RWPE2 (cell line): ENCODE measurements at places on chromosomes 12 and 14.
A peak's percentile ranks its signal among the peaks of the same experiment; 100 is the strongest.

DNA sequence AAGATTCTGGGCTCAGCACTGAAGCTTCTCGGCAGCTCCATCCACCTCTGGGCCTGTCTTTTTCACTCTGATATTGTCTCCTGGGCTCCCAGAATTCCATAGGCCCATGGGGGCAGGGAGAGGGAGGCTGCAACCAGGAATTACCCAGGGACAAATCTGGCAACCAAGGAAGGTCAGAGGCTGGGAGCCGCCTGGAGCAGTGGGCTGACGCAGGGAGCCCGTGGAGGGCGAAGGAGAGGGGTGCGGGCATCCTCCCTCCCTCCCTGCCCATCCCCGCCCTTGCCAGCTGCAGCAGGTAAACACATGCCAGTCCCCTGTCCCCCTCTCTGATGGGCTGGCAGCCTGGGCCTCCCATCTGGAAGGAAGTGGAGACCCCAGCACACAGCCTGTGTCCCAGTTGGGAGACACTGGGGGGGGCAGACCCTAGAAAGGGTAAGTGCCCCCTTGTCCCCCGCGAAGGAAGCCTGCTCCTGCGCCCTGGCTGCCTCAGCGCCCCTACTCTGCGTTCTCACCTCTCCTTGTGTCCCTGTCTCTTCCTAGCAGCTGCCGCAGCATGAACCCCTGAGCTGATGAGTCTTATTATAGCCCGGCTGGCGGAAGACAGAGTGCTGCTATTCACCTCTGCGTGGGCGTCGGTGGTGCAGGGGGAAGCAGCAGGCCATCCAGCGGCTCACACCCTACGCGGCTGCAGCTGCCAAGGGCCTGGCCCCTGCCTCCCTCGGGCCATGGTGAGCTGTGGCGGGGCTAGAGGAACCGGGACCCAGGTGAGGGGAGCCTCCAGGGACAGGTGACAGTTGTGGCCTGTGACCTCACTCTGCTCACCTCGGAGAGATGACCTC is 6.7 kb downstream of the LRTM2 start:
- peak; percentile 70 for DNase-seq

- no peak for DNase-seq
These were observed 420.9 kb upstream of the ATP2B1 start for GRCh38 chr12:90129366-90130030.

GRCh38 chr14:90576981-90577660 is 180.3 kb downstream of the CALM1 start:
- no peak for DNase-seq

GRCh38 chr12:46752396-46752795 is 73.4 kb downstream of the SLC38A4 start:
- DNase-seq = no peak

- no peak for DNase-seq
These were observed 76.3 kb downstream of the SCAF11 start for GRCh38 chr12:45914090-45914489.

GRCh38 chr12:32201096-32201495 is 94.4 kb downstream of the BICD1 start:
- DNase-seq = no peak

- DNase-seq = no peak
These were observed 517.5 kb downstream of the BCL11B start for GRCh38 chr14:98754343-98755020.

DNA sequence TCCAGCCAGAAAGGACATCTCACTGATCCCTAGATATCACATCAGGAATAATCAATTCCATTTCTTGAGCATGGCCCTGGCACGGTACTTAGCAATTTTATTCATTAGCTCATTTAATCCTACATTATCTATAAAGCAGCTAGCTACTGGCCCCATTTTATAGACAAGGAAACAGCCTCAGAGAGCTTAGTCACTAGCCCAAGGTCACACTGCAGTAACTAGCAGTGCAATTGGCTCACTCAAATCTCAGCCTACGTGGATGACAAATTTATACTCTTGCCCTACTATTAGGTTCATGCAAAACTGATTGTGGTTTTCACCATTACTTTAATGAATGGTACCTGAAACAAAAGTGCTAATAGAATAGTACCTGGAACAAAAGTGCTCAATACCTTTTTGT is 41.7 kb downstream of the NUAK1 start:
- no peak for DNase-seq

- no peak for DNase-seq
These were observed 183.6 kb upstream of the PZP start for GRCh38 chr12:9391815-9392214.

DNA sequence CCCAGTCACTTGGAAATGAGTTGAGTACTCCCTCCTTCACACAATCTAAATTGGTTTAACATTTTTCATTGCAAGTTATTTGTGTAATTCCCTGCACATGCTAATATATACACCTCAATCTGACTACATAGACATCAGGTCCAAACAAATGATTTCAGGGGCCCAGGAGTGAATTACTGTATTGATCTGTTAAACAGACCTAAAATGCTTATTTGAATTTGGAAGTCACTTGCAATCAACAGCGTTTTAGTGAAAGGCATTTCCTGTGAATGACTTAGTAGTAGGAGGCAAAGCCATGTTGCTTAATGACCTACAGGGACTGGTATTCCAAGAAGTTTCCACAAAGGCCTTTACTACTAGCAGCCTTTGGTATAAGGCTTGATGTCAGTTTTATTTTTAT is 22.6 kb upstream of the SLC15A5 start:
- DNase-seq = no peak
